ENCODE measurements at places on chromosomes 13 and 19. TPM values are rescaled to one million over a fixed set of nuclear protein-coding genes. Genes with fewer than 3 reads are reported as not detected.

GRCh38 chr13:95180513-95181245 is 120.6 kb downstream of the ABCC4 start:
- DNase-seq = no peak

DNA sequence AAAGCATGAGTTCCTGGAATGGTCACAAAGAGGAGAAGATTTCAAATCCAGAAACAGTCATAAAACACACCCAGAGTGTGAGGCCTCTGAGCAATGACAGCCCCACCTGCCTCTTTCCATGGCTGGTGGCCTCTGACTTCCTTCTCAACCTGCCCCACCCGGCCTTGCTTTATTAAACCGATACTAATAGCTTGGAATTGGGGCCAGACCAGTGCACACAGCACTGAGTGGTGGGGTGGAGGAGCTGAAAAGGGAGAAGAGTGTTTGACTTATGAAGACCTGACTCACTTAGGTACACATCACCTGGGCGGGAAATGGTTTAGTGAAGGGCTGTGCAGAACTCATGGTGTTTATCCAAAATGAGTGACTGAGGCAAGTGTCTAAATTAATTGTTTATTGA is 20.7 kb upstream of the CEACAM6 start:
- DNase-seq = no peak

GRCh38 chr19:10712754-10713153 is 5.1 kb upstream of the DNM2 start:
- DNase-seq = no peak

DNA sequence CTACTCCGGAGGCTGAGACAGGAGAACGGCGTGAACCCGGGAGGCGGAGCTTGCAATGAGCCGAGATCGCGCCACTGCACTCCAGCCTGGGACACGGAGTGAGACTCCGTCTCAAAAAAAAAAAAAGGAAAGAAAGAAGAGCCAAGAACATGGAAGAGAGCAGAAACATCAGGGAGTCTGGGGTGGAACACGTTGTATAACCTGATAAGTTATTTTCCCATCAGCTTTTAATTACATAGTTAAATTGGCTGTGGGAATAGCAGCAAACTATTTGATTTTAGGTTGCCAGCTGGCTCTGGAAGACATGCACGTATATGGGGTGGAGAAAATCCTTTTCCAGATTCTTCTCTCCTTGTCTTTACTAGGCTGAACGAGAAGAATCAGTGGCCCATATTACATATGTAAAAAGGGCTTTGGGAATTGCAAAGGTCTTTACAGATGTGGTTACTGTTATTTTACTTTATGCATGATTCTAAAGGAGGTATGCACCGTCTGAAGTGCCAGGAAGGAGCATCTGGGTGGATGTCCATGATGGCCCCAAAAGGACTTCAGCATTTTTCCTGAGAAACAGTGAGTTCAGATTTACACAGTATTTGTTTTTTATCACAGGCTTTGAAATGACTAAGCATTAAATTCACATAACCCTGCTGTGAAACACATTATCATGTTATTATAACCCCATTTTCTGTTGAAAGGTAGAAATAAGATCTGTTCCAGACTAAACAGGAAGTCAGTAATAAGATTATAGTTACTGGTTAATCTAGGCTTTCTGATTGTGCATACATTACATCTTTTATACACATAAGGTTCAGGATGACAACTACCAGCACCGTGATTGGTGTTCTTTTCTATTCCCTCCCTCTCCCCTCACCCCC is 4.6 kb upstream of the NAA16 start:
- DNase-seq = no peak

- no peak for DNase-seq
These were observed 5.7 kb downstream of the SLITRK1 start for GRCh38 chr13:83876546-83876945.

DNA sequence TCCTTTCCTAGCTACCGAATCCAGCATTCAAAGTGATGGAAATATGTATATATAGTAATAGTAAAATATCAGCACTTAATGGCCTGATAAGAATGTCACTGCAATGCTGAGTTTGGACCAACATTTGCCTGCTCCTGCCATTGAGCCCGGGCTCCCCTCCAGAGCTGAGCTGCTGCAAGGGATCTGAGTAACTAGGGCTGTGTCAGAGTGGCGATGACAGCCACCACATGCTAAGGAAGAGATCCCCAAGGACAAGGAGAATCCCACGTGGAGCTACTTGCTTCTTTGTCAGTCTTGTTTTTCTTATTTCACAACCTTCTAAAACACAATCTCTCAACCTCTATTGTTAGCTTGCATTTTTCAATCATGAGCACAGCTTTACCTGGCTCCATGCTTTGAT is 19.5 kb upstream of the ALOX5AP start:
- DNase-seq = peak; percentile 60

GRCh38 chr19:19745496-19746285 is 12.8 kb upstream of the ZNF14 start:
- no peak for DNase-seq

GRCh38 chr13:28401303-28402056 is 93.4 kb downstream of the FLT1 start:
- DNase-seq = no peak

- DNase-seq = peak; percentile 38
These were observed 2.3 kb upstream of the SLC25A42 start for GRCh38 chr19:19061506-19061905.

The S1PR5 gene
- 0.21 TPM for total RNA-seq

The TMEM255B gene
- 10.5 TPM for total RNA-seq

The GJB6 gene
- total RNA-seq = not detected

Measured in left cardiac atrium (tissue), 4 donors.